ENCODE measurements at places on chromosomes 2 and 18.
A peak's percentile ranks its signal among the peaks of the same experiment; 100 is the strongest.

- no peak for DNase-seq
Observed at GRCh38 chr18:54612237-54612636, 21.2 kb downstream of the DYNAP start.

GRCh38 chr2:117888897-117889296, 74.4 kb downstream of the DDX18 start:
- no peak for DNase-seq

GRCh38 chr2:138503087-138503442, 1.5 kb downstream of the SPOPL start:
- DNase-seq: no peak

GRCh38 chr2:150690870-150691269, 203.4 kb upstream of the RND3 start:
- DNase-seq: no peak

GRCh38 chr2:96538487-96539214, 2.1 kb downstream of the ARID5A start:
- DNase-seq: peak; percentile 78

DNA sequence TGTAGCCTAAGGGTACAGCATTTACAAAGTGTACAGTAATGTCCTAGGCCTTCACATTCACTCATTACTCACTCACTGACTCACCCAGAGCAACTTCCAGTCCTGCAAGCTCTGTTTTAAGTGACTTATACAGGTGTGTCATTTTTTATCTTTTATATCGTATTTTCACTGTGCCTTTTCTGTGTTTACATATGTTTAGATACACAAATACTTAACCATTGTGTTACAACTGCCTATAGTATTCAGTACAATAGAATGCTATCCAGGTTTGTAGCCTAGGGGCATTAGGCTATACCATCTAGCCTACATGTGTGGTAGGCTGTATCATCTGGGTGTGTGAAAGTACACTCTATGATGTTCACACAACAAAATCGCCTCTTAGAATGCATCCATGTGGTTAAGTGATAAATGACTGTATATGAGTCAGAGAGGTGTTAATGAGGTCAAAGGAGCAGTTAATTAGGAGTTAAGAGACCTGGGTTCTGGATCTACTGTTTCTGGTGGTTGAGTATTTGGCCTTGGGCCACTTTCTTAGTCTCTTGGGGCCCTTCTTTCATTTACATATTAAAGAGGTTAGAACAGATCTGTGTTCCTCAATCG, 149.1 kb downstream of the GREB1L start:
- no peak for DNase-seq

GRCh38 chr2:212845941-212846340, 305.5 kb downstream of the IKZF2 start:
- DNase-seq: no peak

DNA sequence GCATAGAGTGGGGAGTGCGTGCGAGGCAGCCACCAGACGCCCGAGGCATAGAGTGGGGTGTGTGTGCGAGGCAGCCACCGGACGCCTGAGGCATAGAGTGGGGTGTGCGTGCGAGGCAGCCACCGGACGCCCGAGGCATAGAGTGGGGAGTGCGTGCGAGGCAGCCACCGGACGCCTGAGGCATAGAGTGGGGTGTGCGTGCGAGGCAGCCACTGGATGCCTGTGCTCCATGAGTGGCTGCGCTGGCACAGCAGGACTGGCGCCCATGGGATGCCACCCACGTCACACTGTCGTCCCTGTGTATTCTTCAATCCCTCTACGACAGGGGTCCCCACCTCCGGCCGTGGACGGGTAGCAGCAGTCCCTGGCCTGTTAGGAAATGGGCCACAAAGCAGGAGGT, 221.9 kb downstream of the HDAC4 start:
- no peak for DNase-seq

DNA sequence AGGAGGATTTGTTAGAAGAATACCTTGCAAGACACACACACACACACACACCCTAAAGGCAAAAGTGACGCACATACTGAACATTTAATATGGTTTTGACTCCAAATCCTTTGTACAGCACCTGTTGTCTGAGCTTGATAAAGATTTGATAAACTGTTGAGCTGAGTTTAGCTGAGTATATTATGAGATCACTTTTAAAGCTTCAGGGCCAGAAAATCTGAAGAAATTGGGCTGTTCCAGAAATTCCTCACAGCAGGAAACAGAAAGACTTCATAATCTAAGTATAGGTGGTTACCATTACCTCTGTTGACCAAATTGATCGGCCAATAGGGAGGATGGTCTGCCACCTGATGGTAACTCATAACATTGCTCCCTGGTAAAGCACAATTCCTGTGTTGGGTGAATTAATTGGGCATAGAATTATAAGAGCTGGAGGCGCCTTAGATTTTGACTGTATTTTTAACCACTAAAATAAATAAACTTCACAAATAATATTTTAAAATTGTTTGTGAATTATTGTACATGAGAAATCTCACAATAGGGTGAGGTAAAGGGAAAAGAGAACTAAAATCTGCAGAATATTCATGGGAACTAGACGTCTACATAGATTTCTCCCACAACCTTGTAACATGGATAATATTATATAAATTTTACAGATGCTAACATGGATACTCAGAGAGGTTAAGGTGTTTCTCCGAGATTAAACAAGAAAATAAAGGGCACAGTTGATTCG, 21.8 kb upstream of the RPIA start:
- DNase-seq: no peak

GRCh38 chr2:18514526-18515461, 45.7 kb downstream of the RDH14 start:
- no peak for DNase-seq

DNA sequence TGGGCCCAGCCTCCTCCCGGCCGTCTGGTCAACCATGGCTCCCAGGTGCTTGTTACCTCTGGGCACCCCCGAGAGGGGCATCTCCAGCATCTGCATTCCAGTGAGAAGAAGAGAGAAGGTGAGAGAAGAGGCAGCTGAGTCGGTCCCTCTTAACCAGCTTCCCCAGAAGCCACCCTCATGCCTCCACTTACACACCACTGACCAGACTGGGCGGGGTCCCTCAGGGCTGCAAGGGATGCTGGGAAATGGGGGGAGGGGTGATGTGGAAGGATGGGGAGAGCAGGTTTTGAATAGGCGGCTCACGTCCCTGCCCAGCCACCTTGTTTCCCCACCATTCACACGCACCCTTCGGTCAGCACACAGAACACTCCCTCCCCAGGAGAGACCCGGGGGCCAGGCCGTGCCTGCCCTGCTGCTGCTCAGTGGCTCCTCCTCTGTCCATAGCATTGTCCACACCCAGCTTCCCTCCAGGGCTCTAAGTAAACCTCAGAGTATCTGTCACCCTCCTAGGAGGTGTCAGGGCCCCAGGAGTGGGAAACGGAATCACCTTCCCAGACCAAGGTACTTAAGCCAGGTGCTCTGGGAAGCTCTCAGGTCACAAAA, 34.7 kb downstream of the GBX2 start:
- no peak for DNase-seq

- DNase-seq: no peak
Observed at GRCh38 chr2:102258025-102258385, 53.4 kb upstream of the IL1RL1 start.

DNA sequence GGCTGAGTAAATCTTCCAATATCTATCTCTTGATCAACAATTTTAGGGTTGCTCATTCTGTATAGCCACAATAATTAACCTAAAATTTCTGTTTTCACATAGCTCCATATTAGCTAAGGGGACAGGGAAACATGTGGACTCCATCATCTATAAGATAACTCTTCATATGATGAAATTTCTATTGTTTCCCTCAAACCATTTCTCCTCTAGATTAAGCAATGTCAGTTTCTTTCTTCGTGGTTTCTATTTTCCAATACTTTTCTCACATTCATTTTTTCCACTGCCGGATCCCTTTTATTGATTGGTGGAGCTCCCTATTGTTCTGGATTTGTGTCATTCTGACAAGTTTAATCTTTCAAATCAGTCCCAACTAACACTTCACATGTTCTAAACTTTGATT, 1221.3 kb upstream of the ZEB2 start:
- DNase-seq: no peak

GRCh38 chr2:3535794-3536681, 16.7 kb upstream of the ADI1 start:
- DNase-seq: no peak

- no peak for DNase-seq
Observed at GRCh38 chr2:238513346-238513745, 86.6 kb downstream of the ASB1 start.

DNA sequence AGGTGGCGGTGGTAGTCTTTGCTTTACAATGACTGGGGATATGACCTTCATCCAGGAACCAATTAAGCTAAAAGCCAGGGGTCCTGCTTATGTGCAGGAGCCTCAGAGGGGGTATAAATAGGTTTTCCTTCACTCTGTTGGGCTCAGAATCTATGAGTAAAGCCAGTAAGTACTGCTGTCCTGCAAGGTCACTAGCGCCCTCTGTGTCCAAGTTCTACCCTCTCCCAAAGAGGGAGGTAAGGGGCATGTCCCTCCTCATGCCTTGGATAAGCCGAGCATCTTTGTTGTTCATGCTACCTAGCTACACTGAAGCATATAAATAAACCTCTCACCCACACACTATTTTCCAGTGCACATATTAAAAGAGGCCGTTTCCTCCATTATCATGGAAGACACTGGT, 79.4 kb downstream of the SPRED2 start:
- no peak for DNase-seq

DNA sequence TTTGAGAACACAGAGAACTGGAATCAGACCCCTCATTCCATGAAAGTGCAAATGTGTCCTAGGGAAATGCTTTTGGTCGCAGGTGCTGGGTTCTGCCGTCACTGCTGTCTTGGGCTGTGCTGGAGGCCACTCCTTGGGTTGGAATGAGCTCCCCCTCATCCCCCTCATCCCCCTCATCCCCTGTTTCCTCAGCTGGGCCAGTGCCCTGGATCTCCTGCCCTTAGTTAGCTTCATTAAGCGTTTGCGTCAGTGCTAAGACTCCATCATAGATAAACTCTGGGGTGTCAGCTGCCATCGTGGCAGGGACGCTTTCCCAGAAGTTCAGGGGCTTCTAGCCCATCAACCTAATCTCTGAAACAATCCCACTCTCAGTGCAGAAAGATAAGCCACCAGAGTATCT, 97.1 kb upstream of the ZNF516 start:
- no peak for DNase-seq

DNA sequence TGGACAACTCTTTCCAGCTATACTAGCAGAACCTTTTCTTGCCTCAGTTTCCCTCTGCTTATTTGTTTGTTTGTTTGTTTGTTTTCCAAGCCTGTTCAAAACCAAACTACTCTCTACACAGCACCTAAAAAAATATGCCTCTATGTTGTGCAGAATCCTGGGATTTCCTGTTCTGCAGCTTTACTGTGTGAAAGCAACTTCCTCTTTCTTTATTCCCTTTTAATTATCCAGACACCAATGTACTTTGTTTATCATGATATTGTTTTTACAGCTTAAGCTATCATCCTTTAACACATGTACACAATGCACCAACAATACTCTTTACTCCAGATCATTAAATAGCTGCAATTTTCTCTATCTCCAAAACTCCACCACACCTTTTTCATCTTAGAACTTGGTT, 259.5 kb downstream of the EPHA4 start:
- no peak for DNase-seq

GRCh38 chr2:121648206-121649148, 785 bp downstream of the CLASP1 start:
- peak; percentile 5 for DNase-seq

DNA sequence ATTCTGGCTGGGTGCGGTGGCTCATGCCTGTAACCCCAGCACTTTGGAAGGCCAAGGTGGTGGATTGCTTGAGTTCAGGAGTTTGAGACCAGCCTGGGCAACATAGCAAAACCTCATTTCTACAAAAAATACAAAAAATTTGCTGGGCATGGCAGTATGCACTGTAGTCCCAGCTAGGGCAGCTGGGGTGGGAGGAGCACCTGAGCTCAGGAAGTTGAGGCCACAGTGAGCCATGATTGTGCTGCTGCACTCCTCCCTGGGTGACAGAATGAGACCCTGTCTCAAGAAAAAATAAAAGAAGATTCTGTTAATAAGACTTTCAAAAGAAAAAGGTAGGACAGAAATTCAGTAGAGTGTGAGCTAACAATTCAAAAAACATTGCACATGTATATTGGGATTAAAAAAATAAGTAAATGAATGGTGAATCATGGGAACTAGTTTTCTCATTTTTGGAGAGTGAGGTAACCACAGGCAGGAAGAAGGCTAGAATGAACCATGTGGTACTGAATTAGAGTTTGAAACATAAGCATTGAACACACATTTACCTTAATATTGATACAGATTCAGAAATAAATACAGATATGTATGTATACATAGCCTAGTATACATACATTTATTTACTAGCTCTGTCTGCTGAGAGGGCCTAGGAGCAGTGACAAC, 53.5 kb downstream of the NCOA1 start:
- DNase-seq: no peak

DNA sequence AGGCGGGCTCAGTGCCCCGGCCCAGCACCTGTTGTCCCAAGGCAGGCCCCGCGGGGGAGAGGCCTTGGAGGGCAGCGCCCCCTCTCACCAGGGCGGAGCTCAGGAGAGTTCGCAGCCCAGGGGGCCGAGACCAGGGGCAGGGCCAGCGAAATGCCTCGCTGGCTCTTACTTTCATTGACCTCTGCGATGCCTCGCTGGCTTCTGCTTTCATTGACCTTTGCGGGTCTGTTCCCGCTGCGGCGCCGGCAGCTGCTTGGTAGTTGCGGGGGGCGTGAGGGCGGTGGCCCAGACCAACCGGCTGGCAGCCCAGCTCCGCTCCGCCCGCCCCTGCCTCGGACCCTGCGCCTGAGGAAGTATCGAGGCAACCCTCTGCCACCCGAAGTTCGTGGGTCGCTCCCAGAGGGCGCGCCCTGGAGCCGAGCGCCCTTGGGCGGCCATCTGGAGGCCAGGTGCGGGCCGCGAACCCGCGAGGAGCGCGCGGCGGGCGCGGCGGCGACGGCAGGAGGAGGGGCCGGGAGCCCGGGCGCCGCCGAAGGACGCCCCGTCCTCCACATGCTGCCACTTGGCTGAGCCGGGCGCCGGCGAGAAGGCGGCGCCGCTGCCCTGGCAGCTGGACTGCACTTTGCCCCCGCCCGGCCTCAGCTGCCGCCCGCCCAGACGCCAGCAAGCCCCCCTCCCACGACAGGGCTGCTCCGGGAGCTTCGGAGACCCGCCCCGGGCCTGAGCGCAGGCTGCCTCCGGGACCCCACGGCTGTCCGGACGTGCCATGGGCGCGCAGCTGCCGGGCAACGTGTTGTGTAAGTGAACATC, 118.0 kb upstream of the MSTN start:
- no peak for DNase-seq

DNA sequence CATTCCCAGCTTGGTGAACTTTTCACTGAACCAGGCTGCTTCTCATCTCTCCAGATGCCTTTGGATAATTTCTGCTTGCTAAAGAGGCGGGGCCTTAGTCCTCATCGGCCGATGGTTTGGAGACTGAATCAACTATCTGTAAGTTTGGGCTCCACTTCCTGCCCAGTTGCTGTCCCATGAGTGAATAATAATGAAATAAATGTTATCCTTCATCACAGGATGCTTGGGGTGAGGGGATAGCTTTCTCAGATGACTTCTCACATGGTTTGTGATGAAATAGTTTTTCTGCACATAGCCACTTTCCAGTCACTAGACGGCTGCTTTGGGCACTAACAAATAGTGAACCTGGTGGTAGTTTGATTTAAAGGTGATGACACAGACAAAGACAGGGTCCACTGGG, 376.6 kb upstream of the TRIB2 start:
- no peak for DNase-seq

- no peak for DNase-seq
Observed at GRCh38 chr2:51667679-51668078, 635.7 kb upstream of the NRXN1 start.

GRCh38 chr2:191125646-191126045, 25.1 kb downstream of the STAT4 start:
- no peak for DNase-seq

- no peak for DNase-seq
Observed at GRCh38 chr18:515838-516237, 15.3 kb upstream of the COLEC12 start.
